Stimulated activated CD4-positive, alpha-beta T cell treated with anti-CD3 and anti-CD28 coated beads, TNF-alpha, amount 100 ng/mL, for 1 hour (primary cell): ENCODE measurements at places on chromosomes 3 and 15.

DNA sequence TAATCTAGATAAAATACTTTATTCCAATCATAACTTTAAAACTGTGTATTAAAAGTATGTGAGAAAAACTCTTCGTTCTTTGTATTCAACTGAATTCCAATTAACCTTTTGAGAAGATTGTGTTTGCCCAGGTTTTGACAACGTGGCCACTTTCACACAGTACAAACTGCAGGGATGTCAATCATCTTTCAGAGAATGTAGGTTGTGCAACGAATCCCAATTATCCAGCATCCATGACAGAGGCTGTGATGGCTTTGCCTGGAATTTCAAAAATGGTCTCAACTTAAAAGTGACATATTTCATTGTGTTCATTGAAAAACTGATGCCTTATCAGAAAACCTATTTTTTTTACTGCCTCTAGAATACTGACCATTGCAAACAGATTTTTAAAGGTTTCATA, 615.1 kb upstream of the KCNMB2 start:
- no peak for DNase-seq

- no peak for DNase-seq
These were observed 38.0 kb downstream of the RAB7A start for GRCh38 chr3:128763967-128764366.

DNA sequence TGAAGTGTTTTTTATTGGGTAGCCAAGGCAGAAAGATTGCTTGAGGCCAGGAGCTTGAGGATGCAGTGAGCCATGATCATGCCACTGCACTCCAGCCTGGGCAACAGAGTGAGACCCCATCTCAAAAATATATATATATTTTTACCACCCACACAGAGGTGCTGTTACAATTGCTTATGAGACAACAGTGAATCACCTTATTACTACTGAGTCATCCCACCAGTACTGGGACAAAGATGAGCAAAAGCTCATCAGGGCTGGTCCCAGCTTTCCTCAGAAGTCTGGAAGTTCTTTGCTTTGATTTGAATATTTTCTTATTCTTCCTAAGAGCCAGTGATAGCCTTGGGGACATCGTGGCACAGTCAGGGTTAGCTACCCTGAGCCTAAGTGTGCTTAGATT, 207.7 kb downstream of the SOX2 start:
- no peak for DNase-seq

DNA sequence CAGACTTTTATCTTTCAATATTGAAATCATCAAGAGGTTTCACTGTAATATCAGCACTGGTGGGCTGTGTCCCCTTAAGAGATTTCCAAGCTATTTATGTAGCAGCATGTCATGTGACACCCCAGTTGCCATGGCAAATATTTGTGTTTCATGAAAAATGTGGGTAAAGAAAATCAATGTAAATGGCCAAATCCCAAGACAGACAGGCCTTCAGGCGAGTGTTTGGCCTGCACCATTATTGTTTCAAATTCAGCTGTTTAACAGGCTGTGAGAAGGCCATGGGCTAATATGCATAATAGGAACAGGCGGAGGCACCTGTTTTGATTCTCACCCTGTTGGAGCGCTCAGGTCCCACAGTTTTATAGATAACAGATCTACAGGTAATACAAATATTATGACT, 104.2 kb downstream of the IQCH start:
- DNase-seq: no peak

DNA sequence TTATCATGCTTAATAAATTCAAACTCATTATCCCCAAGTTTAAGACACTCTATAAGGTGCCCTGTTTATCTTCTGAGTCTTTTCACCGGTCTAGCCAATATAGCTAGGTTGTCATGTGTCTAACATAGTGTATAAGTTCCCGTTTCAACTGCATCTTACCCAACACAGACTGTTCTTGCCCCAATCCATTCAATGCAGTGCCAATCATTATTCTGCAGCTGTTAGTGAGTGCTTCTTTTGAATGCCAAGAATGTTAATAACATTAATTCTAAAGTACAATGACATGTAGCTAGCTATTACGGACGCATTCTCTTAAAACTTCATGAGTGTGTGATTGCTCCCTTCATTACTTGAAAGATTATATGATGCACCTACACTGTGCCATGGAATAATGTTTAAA, 646.4 kb upstream of the NR2F2 start:
- no peak for DNase-seq

- DNase-seq: no peak
These were observed 243.8 kb upstream of the PEX5L start for GRCh38 chr3:180280555-180280954.

DNA sequence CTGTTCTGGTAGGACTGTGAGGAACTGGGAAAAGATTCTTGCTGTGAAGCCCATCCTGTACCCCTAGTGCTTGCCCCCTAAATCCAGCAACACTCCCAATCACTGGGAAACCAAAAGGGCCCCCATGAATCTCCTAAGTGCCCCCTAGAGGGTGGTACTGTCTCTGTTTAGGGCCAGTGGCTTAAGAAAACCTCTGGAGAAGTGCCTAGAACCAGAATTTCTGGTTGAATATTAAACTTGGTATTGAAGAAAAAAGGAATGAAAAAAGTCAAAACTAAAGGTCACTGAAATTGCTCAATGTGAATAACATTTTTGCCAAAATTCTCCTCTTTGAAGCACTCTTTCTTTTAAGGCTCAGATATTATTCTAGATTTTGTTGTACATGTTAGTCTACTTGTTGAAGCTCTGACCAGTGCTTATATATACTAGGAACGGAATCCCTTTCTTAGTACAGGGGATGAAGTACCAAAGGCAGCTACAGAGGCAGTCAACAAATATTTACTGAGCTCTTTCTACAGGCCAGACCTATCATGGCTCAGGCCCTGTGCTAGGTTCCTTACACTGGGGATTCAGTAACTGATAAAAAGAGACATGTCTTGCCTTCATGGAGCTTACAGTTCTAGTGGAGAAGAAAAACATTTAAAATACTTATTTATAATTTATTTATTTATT, 138.8 kb downstream of the MYLK start:
- DNase-seq: no peak

DNA sequence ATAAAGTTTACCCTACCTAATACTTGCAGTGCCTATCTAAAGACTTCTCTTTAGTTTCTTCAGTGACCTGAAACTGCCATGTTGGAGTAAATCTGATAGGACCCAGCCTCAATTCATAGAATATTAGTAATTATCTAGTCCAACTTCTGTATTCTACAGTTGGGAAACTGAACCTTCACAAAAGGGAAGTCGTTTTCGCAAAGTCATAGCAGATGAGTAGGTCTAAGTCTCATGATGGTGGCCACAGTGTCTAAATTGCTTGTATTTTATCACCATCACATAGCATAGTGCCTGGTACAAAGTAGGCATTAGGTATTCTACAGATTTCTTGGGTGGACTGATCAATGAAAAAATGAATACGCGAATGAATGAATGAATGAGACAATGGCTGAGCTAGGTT, 8.4 kb downstream of the GMNC start:
- DNase-seq: no peak

DNA sequence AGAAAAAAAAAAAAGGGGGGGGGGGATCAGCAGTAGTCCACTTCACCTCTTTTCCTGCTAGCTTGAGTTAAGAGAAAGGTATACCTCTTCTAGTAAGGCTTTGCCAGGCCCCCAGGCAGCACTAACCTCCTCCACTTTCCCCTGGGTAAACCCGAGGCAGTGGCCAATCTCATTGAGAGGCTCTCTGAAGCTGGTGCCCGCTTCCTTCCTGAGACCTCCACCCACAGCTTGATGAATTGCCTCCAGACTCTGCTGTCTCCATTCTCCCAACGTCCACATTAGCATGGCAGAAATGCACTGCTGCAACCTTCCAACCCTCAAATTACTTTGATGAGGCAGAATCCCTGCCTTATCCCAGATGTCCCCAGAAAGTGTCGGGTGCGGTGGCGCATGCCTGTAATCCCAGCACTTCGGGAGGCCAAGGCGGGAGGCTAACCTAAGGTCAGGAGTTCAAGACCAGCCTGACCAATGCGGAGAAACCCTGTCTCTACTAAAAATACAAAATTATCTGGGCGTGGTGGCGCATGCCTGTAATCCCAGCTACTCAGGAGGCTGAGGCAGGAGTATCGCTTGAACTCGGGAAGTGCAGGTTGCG, 15.3 kb downstream of the RLBP1 start:
- DNase-seq: no peak

DNA sequence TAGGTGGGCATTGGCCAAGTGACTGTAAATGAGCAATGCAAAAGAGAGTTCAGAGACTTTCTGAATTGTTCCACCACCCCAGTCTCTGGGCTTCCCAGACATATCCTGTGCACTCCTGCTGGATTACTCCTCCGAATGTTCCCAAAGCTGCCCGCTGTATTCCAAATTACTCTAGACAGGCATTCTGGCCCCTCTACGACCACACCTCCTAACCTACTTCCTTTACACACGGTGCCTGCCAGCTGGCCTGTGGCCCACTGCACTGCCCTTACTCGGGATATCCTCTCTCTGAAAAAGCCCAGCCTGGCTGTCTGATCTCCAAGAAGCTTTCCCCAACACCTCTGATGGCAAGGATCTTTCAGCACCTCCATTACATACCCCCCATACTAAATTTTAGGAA, 66.6 kb downstream of the DUT start:
- no peak for DNase-seq

DNA sequence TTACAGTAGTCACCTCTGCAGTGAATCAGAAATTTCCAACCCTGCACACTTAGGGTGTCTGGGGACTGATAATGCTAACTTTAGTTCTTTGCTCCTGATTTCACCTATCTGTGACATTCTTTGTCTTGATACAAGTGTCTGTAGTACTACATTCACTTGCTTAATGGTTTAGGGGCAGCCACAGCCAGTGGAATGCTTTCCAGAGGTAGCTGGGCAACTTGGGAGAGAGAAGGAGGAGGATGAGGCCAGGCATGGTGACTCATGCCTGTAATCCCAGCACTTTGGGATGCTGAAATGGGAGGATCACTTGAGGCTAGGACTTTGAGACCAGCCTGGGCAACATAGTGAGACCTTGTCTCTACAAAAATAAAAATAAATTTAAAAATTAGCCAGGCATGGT, 8.5 kb downstream of the BAHD1 start:
- DNase-seq: no peak

- DNase-seq: no peak
These were observed 31.6 kb upstream of the GLCE start for GRCh38 chr15:69128667-69129311.

- no peak for DNase-seq
These were observed 199.6 kb downstream of the FMN1 start for GRCh38 chr15:32994810-32995424.

GRCh38 chr15:50304836-50305235, 39.3 kb upstream of the HDC start:
- DNase-seq: no peak

DNA sequence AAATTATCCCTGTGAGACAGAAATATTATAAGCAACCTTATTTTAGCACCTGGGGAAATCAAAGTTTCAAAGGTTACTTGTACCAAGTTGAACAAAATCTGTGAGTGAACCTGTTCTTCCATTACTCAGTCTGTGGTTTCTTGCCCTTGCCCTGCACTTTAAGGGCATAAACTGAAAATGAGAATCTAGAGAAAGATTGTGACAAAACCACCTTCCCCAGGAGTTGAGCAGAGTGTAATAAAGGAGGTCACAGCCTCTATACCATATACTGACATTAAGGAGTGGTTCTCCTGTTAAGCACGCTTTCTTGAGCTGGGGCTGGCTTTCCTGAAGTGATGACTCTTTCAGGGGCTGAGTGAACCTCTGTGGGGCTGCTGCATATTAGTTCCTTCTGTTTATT, 143.4 kb downstream of the PDCD6IP start:
- DNase-seq: no peak
